ENCODE measurements at places on chromosomes 1 and 21.

- no peaks in the 10 kb centered on the region for H3K36me3 ChIP-seq
- DNase-seq: peak; percentile 84
- peaks cover 43% of the 10 kb centered on the region for H3K4me1 ChIP-seq
- peak overlapping the region; percentile 19 for H3K4me3 ChIP-seq
- H3K27ac ChIP-seq: peak overlapping the region; percentile 77
- no peaks in the 10 kb centered on the region for H3K27me3 ChIP-seq
These were observed 143.4 kb downstream of the ZZZ3 start for GRCh38 chr1:77538956-77539518.

- no peaks in the 10 kb centered on the region for H3K4me1 ChIP-seq
- no peak for DNase-seq
- no peak overlapping the region for H3K27ac ChIP-seq
- no peak overlapping the region for H3K4me3 ChIP-seq
- no peaks in the 10 kb centered on the region for H3K36me3 ChIP-seq
These were observed 16.8 kb downstream of the CCDC185 start for GRCh38 chr1:223410036-223410435.

GRCh38 chr21:41209016-41209619 lies 41.2 kb downstream of the BACE2 start:
- no peaks in the 10 kb centered on the region for H3K27me3 ChIP-seq
- DNase-seq: no peak
- H3K36me3 ChIP-seq: no peaks in the 10 kb centered on the region
- no peak overlapping the region for H3K27ac ChIP-seq
- no peaks in the 10 kb centered on the region for H3K4me1 ChIP-seq
- H3K4me3 ChIP-seq: no peak overlapping the region

- no peak overlapping the region for H3K27ac ChIP-seq
- no peaks in the 10 kb centered on the region for H3K27me3 ChIP-seq
- H3K4me3 ChIP-seq: no peak overlapping the region
- H3K4me1 ChIP-seq: no peaks in the 10 kb centered on the region
- no peaks in the 10 kb centered on the region for H3K36me3 ChIP-seq
These were observed 601.6 kb upstream of the USP24 start for GRCh38 chr1:55816456-55817426.

GRCh38 chr21:45739218-45740087 lies 95.9 kb downstream of the PCBP3 start:
- no peak overlapping the region for H3K27ac ChIP-seq
- H3K4me1 ChIP-seq: no peaks in the 10 kb centered on the region
- no peak overlapping the region for H3K4me3 ChIP-seq

DNA sequence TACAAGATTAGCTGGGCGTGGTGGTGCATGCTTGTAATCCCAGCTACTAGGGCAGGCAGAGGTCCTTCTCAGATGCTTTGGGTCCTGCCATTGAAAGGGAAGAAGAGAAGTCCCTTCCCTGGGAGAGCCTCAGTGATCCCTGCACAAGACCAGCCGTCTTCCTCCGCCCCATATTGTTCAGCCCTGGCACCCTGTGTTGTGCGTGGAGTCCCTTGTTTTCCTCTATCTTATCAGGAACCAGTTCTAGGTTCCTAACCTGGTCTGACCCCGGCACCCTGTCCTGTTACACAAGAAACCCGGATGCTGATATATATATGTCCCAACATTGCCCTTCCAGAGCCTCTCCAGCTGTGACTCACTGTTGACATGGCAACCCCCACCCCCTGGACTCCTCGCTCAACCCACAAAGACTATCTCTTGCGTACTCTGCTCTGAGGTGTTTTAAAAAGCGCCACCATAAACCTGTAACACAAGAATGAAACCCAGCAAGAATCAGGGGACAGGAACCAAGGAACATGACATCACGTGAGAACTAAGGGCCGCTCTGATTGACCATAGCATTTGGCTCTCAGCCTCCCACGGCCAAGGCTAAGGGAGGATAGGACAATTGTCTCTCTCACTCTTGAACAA lies 4.8 kb downstream of the MX2 start:
- H3K27ac ChIP-seq: no peak overlapping the region
- H3K4me1 ChIP-seq: no peaks in the 10 kb centered on the region
- H3K36me3 ChIP-seq: no peaks in the 10 kb centered on the region
- no peaks in the 10 kb centered on the region for H3K27me3 ChIP-seq

Data from Panc1 (cell line).